ENCODE measurements at places on chromosomes 7 and 10.

DNA sequence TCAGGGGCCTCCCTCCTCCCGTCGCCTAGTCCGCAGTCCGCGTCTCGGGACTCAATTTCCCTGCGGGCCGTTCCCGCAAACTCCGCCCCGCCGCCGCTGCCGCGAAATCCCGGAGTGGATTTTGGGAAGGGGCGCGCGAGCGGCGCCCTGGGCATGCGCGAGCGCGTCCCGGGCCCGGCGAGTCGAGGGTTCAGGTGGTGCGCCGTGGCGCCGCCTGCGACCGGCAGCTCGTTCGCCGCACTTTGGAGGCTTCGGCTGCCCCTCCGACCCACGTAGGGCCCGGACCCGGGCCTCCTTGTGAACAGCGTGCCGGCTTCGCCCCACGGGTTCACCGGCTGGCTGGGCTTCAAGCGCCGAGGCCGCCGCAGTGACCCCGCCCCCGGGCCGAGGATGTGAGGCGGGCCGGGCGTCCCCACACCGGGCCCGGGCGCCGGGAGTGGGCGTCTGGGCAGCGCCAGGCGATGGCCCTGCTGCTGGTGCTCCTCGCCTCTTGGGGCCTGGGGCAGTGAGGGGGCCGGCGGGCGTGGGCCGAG is at the start of gene PLEKHA8:
PLEKHA8 (plus strand) TSS at position 197 of the 533 bp plus-strand sequence. CDS start 351 bp downstream, outside the sequence.
- DNase-seq, result peak; percentile 80

DNA sequence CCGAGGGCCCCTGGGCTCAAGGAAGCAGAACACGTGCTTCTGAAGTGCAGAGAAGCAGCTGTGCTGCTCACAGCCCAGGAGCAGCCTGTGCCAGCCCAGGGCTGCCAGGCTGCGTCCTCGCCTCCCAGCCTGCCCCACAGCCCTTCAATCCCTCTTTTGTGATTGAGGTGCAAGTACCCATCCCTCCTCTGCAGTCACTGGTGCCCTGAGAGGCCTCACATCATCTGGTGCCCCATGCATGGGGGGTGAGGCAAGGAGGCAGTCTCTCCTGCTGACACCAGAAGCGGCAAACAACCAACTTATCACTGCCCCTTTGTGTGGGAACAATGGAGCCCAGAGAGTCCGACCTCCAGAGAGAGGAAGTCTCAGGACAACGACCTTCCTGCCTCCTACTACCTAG is 49.8 kb upstream of the FGFR2 start:
- DNase-seq, result no peak

DNA sequence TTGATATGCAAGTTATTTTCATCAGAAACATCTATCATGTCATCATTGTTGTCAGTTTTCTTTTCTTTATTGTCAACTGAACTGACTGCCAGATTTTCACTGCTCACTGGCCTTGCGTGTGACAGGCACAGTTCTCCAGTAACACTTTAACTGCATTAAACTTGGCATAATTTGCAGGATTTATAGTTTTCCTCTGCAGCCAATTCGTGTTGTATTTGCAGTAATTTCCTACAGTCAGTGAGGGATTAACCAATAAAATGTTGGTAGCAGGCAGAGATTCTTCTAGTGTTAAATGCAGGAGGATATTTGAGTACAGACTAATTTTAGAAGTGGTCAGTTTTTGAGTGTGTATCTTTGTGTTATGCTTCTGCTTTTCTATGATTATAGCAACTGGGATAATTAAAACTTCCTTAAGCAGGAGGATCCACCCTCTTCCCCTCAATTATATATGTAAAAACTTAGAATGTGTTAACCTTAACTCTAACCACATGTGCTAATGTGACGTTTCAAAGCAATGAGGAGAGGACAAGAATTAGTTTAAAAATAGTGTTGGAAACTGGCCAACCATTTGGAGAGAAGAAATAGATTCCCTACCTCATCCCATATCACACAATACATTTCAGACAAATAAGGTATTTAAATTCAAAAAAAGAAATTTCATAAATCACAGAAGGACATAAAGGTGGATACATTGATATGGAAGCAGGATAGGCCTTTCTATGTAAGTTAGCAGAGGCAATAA is 365.5 kb upstream of the BMPER start:
- no peak for DNase-seq

- DNase-seq, result peak; percentile 72
Measured at GRCh38 chr7:79454361-79454960, 994 bp upstream of the MAGI2 start.

- no peak for DNase-seq
Measured at GRCh38 chr7:35722054-35722849, 27.3 kb upstream of the HERPUD2 start.

DNA sequence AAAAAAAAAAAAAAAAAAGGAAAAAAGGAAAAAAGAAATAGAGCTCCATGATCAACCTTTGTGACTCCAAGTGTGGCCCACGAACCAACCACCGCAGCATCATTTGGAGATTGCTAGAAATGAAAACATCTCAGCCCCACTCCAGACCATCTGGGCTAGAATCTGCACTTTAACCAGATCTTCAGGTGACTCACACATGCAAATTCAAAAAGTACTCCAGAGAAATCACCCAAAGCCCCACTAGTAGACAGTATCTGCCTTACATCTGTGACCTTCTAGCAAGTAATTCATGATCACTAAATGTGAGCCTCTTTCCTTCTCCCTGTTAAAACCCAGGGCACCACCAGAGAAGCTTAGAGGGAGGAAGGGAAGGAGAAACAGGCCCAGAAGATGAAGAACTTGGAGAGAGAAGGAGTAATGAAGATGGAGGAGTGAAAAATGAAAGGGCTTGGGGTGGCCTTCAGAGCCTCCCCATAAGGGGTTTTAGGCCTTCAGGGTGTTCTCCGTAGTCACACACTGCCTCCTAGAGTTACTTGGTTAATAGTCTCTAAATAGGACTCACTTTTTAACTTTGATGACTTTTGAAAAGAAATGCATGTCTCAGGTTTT is 94.0 kb downstream of the SLC37A3 start:
- no peak for DNase-seq

GRCh38 chr7:35725280-35725680 is 30.3 kb upstream of the HERPUD2 start:
- no peak for DNase-seq

DNA sequence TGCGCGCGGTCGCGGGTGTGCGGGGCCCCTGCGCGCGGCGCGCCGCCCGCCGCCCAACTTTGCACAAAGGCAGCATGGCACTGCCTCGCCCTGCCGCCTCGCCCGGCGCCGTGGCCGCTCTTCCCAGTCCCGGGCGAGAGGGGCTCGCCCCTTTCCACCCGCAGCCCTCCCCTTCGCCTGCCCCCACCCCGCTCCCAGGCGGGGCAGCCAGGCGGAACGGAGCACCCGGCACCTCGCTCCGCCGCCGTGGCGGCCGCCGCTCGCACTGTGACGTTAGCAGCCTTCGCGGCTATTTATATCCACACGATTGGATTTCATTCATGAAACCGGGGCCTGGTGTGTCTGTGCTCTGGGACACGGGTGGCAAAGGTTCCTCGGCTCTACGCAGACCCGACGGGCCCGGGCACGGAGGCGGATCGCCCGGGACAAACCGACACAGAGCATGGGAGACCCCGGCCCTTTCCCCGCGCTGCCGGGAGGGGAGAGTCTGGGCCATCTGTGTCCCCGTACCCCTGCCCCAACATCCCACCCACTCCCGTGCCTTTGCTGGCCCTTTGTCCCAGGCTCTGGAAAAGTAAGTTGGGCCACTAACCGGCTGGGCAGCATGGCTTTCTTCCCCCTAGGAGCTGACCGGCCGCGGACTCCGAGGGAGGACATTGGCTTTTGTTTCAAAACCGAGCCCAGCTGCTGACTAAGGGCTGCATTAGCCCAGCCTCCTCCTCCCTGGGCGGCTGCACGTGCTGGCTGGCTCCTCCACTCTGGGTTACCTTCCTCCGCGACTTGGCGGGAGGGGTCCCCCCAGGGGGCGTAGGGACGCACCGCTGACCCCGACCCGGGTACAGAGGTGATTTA is at the start of gene RHOBTB1:
RHOBTB1 (minus strand) TSS at position 128 of the 852 bp plus-strand sequence. CDS start 32,643 bp downstream, outside the sequence.
- DNase-seq, result peak; percentile 78

DNA sequence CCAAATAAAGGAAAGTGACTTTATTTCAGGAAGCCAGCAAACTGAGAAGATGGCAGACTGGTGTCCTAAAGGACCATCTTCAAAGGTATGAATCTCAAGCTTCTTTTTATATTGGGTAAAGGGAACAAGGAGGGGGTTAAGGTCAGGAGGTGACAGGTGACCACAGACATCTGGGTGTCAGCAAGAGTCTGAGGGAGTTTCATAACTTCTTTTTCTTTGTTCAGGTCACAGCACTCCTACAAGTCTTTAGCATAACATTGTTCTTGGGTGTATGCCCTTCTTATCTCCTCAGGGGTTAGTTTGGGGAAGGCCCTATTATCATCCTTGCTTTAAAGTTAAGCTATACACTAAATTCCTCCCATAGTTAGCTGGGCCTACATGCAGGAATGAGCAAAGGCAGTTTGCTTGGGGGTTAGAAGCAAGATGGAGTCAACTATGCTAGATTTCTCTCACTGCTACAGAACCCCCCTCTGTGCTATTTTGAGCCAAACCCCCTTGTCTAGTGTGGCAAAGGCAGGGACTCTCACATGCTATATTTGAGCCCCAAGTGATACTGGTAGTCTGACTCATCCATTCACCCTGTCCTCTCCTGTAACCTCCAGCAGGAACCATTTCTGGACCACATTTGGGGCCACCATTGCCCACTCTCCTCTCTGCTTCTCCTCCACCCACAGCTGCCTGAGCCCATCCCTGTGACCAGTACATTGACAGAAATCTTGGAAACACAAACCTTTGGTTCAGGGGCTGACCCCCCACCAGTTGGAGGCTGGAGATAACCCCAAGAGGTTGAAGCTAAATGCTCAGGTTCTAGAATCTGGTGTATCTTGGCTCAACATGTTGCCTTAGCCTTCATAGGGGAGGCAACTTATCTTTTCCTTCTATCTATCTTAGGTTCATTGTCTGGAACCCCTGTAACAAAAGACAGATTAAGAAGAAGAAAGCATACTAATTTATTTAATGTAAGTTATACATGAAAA is 55.5 kb upstream of the LRGUK start:
- DNase-seq, result no peak

- DNase-seq, result no peak
Measured at GRCh38 chr10:770975-771374, 81.5 kb upstream of the DIP2C start.

Measured in tibial artery (tissue), 4 donors.